ENCODE measurements at places on chromosomes 6 and 20.

- no peak for DNase-seq
Measured at GRCh38 chr6:80304014-80304413, 197.5 kb downstream of the BCKDHB start.

- no peak for DNase-seq
Measured at GRCh38 chr6:32046450-32047083, 8.4 kb downstream of the CYP21A2 start.

- peak; percentile 25 for DNase-seq
Measured at GRCh38 chr6:132734694-132735236, 20.9 kb upstream of the VNN1 start.

DNA sequence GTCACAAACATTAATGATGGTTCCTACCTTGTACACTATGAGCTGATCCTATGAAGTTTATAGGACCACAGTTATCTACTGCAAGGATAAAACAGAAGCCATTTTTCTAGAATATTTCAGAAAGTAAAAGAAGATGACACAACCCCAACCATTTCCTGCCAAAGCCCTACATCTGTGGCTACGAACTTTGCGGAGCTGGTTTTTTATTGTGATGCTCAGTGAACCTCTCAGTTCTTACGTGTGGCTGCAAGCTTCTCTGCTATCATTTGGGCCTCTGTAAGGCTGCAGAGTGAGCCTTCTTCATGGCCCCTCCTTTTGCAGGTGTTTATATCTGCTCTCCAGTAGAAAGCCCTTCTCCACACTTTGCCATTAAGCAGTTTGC, 17.8 kb upstream of the TAGAP start:
- DNase-seq, result no peak

GRCh38 chr6:30599625-30600324, 17.3 kb downstream of the PPP1R10 start:
- no peak for DNase-seq

GRCh38 chr6:143743301-143744166, 65.8 kb downstream of the PHACTR2 start:
- DNase-seq, result no peak

GRCh38 chr6:149480502-149481280, 4.1 kb downstream of the ZC3H12D start:
- DNase-seq, result no peak

DNA sequence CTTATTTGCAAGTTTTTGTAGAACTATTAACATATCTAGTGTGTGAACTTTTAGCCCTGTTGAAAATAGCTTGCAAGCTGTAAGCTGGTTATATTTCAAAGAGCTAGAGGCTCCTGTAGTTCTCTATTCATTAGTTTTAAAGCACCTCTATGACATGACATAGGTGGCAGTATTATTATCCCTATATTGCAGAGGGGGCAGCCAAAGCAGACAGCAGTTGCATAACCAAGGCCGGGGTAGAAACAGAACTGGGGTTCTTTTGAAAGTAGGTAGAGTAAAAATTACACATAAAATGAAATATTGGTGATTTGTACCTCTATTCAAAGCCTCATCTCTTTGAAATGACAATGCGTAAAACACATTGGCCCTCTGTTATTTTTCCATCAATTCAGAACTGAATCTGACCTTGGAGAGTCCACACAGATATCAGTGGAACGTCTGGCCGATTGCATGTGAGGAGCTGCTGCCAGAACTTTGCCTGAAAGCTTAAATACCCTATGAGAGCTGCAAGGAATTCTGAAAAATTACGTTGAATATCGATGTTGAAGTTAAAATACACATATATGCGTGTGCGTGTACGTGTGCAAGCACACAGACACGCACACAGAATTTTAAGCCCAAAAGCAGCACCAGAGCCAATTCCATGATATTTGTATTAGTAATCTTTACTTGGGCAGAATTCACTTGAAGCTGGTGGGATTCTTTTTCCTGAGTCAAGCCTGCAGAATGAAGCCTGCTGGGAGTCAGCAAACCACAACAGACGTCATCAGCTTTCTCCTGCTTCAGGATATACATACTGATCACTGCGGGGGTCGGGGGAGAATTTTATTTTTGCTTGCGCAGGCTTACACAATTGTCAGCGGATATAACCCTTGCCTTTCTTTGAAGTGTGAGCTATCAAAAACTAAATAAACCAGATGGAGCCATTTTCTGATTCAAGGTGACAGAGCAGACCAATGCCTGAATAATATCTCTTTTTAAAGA, 163.2 kb downstream of the PDE7B start:
- DNase-seq, result peak; percentile 16

GRCh38 chr6:80197474-80197873, 91.0 kb downstream of the BCKDHB start:
- no peak for DNase-seq

DNA sequence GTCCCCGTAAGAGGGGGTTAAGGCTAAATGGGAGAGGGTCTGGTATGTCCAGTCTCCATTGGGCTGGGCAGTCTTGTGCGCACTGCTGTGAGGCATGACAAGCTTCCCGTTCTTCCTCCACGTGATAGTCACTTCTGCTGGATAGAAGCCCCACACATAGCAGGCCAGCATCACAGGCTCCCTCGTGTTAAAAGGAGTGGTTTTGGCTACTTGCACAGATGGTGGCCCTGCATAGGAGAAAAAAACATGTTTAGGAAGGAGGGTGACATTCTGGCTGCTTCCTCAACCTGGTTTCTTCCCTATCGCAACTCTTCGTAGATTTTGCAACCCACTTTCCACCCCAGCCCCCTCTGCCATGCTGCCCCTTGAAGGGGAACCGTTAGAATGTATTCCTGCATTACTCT, 3.6 kb downstream of the HLA-DMB start:
- no peak for DNase-seq

GRCh38 chr6:125792680-125793079, 1.9 kb downstream of the NCOA7 start:
- DNase-seq, result no peak

GRCh38 chr6:161024364-161024920, 32.9 kb downstream of the MAP3K4 start:
- DNase-seq, result no peak

DNA sequence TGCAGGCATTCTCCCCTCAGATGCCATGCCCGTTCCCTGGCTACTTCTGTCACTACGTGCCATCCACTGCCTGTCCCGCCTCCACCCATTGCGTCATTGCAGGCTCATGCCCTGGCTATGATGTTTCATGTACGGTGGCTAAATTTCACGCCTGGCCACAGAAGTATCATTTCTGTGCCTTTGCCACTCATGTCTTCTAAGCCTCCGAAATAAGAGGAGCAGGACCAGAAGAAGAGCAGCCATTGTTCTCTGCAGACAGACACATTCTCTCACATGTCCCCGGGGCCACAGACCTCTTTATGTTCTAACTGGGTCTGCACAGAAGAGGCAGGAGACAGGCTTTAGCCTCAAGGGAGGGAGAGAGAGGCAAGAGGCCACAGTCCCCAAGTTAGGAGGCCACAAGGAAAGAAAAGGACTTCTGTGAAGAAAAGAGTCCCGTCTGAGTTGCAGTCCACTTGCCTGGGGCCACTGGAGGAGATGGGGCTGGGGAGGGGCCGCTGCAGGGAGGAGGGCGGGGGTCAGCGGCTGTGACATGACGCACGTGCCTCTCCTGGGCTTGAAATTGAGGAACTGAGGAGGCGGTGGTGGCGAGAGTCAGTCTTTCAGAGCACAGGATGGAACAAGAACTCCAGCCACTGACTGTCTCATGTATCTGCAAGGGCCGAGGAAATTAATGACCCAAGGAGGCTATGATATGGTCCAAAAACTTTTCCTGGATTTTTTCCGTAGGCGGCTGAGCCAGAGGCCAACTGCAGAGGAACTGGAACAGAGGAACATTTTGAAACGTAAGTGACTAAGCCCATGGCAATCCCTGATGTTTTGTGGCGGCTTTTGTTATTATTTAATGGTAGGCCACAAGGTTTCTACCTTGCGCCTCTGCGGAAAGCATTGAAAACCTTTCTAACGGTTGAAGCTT, 55.9 kb downstream of the TBC1D7 start:
- DNase-seq, result peak; percentile 97

GRCh38 chr20:44017211-44017610, 102.6 kb downstream of the TOX2 start:
- DNase-seq, result no peak

DNA sequence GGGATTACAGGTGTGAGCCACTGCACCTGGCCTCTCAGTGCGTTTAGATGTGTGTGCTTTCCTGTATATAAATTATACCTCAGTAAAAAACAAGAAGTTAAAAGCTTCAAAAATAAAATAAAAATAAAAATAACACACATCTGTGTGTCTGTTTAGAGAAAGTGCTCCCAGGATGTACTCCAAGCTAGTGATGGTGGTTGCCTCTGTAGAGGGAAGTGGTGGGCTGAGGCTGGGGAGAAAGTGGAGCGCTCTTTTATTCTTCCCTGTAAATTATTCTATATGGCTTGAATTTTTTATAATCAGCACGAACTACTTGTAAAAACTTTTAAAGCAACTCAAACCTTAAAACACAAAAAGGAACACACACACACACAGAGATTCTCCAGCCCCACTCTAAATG, 29.0 kb downstream of the PTGIS start:
- no peak for DNase-seq

GRCh38 chr20:46739431-46740213, 30.2 kb downstream of the SLC2A10 start:
- DNase-seq, result no peak

DNA sequence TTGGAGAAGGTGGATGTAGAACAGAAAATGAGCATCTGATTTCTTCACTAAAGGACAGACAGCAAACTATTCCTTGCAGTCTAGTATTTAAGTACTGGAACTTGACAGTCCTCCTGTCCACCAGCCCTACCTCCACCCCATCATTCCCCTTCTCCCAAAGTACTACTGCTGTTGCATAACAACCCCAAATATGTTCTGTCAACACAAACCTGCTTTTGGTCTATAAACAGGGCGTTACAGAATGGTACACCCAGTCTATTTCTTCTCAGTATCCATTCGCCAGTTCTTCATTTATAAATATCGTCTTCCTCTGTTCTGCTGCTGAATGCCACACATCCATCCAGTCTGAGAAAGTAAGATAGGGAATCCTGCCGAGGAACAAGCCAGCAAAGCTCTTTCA, 27.7 kb upstream of the SLC22A1 start:
- DNase-seq, result no peak

GRCh38 chr6:151498327-151498726, 4.5 kb downstream of the CCDC170 start:
- peak; percentile 27 for DNase-seq

- DNase-seq, result no peak
Measured at GRCh38 chr6:71284785-71285184, 3.8 kb upstream of the OGFRL1 start.

- DNase-seq, result no peak
Measured at GRCh38 chr6:14211562-14211942, 94.0 kb downstream of the CD83 start.

DNA sequence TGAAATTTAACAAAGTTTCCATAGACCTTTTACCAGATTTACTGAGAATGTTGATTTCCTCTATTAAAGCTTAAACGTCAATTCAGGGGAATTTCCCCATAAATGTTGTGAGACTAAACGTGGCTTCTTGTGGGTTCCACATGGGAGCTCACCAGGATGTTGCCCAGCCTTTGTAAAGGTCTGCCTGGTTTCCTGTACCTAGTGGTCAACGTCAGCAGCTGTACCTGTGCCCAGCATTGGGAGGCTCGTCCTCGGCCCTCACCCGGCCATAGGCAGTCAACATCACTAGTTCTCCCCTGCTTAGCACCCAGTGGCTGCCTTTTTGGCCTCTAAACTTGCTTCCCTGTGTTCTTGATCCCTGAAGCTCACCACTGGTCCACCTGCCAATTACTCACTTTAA, 22.1 kb upstream of the CD83 start:
- DNase-seq, result no peak

DNA sequence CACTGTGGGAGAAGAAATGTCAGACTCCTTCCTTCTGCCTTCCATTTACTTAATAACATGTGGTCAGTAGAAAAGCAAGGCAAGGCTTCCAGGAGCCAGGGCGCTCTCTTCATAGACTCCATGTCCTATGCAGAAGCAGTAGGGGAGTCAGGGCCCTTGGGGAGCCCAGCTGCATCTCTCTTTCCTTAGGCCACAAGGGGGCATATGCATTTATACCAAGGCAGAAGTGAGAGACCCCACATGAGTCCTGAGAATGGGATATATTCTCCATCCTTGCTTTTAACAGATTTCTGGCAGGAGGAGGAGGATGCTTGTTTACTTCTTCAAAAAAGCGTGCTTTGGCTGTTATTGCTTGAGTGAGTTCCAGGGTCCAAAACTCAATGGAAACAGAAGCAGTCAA, 198.5 kb downstream of the HIVEP2 start:
- peak; percentile 10 for DNase-seq

DNA sequence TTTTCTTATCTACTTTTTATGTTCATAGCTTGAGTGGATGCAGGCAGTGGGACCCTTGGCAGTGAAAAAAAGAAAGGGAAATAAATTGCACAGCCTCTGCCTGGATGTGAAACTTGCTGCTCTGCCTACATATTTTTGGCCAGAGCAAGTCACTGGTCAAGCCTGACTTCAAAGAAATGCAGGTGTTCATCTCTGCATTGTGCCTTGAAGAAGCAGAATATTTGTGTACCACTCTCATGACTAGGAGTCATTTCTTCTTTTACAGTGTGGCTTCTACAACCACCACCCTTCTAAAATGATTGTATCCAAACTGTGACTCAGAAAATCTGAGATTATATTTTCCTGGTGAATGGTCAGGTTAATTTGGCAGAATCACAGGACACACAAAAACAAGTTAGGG, 2.5 kb upstream of the KATNA1 start:
- no peak for DNase-seq

DNA sequence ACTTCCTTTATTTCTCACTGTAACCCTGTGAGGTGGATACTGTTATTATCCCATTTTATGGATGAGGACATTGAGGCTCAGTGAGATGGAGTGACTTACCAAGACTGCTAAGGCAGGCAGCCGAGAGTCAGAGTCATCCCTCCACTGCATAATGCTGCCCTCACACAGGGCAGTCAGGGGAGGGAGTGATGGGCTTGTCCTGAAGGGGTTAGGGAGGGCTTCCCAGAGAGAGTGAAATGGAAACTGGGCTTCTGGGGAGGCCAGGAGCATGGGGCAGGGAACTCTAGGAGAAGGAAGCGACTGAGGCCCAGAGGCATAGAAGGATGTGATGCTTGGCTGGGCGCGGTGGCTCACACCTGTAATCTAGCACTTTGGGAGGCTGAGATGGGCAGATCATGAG, 31.1 kb downstream of the TM9SF4 start:
- DNase-seq, result no peak

DNA sequence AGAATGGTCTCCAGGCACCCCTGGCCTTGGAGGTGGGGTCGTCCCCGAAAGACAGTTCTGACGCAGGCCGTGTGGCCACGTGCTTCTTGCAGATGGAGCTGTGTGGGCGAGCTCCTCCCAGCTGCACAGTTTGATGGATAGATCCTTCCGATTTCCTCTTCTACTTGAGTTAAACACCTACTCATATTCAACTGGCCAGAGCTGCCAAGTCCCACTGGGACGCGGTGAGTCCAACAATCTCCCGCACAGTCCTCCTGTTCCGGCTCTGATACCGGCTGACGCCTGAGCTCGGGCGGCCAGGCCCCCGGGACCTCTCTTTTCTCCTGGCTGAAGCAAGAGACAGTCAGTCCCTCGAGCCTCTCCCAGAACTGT, 57.9 kb upstream of the DACT2 start:
- no peak for DNase-seq

Measured in foreskin melanocyte (primary cell).